Lower leg skin (tissue), 4 donors: ENCODE measurements at places on chromosomes 1 and 21. TPM values are rescaled to one million over a fixed set of nuclear protein-coding genes. Genes with fewer than 3 reads are reported as not detected.

KIF21B gene
- total RNA-seq: 0.65 TPM

CCDC30 gene
- 0.38 TPM for total RNA-seq

TENT5C gene
- 1.9 TPM for total RNA-seq

CGN gene
- total RNA-seq: 50.4 TPM
